Large intestine (tissue), 12 donors: ENCODE measurements at places on chromosomes 1 and 21. TPM values are rescaled to one million over a fixed set of nuclear protein-coding genes. Genes with fewer than 3 reads are reported as not detected.
A peak's percentile ranks its signal among the peaks of the same experiment; 100 is the strongest.

Gene RNF186
- polyA plus RNA-seq = 18.8 TPM

Gene PLA2G2F
- polyA plus RNA-seq = not detected

Gene OR2C3
- 0.10 TPM for polyA plus RNA-seq

Gene ITSN1
- 36.0 TPM for polyA plus RNA-seq

Gene CYP2J2
- polyA plus RNA-seq = 21.3 TPM

Gene MYOC
- 0.60 TPM for polyA plus RNA-seq

Gene USH2A
- 0.06 TPM for polyA plus RNA-seq

Gene ZNF683
- polyA plus RNA-seq = 0.27 TPM

Gene TOE1
- polyA plus RNA-seq = 13.4 TPM

Gene RGS1
- polyA plus RNA-seq = 75.0 TPM

Gene LRRIQ3
- 1.1 TPM for polyA plus RNA-seq

Gene ANKRD35
- 0.93 TPM for polyA plus RNA-seq

Gene SLC44A3
- polyA plus RNA-seq = 70.5 TPM

Gene INSRR
- polyA plus RNA-seq = 0.09 TPM

GRCh38 chr1:60670302-60670701 lies 412.1 kb upstream of the NFIA start:
- DNase-seq = no peak

DNA sequence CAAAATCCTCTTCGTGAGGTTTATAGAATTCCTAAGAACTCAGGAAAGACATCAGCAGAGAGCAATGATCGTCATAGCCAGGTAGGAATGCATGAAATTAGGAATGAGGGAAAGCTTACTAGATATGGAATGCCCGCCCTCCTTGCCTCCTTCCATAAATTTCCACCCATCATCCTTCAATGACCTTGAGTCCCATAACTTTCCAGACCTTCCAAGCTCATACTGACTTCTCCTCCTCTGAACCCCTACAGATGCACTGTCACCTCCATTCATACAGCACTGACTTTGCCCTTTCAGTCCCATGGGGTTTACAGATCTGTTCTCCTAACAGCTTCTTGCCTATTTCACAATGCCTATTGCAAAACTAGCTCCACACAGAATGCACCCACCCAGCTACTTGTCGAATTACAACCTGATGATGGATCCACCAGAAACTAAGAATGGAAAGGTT lies 23.8 kb upstream of the PPP1R15B start:
- peak; percentile 87 for DNase-seq

DNA sequence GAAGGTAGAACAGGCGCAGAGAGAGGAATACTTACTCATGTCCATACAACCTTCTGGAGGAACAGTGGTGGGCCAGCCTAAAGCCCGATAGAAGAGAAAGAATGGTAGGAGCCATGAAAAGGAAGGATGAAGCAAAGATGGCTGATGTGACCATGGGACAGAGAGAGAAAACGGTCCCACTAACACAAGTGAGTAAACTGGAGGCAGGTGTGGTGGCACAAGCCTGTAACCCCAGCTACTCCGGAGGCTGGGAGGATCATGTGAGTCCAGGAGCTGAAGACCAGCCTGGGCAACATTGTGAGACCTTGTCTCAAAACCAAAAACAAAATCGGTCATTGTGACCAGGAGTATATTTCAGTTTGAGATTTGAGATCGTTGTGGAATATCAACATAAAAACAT lies 49.4 kb downstream of the C1orf198 start:
- no peak for DNase-seq

GRCh38 chr1:201842472-201843027 lies 13.6 kb downstream of the IPO9 start:
- DNase-seq = no peak

DNA sequence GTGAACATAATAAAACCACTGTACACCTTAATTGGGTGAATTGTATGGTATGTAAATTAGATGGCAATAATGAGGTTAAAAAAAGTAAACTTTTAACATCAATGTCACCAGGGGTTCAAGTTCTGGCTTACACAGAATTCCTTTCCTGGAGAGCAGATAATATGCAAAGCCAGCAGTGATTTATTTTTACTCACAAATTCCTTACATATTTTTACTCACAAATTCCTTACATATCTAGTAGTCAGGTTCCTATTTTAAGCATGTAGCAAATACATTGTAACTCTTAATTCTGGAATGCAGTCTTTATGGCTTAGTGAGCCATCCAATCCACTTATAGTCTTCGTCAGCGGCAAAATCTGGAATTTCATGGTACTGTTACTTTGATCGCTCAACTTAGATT lies 1.3 kb upstream of the UBE4B start:
- DNase-seq = no peak

DNA sequence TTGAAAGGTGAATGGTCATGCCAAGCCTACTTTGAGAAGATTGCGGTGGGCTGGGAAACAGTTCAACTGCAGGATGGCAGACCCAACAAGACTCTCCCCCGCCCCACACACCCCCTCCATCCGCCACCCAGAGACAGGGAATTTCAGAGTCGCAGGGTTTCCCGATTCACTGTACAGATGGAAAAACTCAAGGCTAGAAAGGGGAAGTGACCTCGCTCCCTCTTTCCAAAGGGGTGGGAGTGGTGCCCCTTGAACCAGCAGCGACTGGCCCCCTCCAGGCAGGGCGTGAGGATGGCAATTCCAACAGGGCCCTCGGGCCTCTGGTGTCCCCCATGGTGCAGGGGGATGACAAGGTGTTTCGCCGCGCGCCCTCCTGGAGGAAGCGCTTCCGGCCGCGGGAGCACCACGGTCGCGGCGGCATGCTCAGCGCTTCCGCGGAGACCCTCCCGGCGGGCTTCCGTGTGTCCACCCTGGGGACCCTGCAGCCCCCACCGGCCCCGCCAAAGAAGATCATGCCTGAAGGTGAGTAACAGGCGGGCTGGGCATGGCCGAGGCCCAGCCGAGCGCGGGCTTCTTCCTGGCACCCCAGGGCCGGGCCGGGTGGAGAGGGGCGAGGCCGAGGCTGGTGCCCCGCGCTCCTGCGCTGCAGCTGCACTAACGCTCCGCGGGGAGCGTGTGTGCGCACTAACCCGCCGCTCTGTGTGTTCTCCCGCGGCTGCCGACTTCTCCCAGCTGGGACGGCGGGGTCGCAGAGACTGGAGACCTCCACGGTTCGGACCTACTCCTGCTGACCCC lies 10.4 kb downstream of the MYOG start:
- peak; percentile 16 for DNase-seq

- no peak for DNase-seq
These were observed 18.7 kb downstream of the HNRNPR start for GRCh38 chr1:23325393-23325792.

DNA sequence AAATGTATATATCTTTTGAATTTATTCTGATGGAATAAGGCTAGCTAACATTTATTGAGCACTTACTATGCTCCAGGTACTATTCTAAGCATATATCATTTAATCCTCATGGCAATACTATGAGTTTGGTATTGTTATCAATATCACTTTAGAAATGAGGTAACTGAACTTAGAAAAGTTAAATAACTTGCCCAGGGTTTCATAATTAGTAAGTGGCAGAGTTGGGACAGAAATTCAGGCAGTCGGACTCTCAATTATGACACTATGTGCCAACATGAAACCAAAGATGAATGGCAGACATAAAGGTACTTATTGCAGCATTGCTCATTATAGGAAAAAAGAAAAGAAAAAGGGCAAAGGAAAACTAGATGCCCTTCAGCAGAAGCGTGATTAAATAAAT lies 48.2 kb downstream of the RAB3GAP2 start:
- no peak for DNase-seq

- DNase-seq = no peak
These were observed 50.7 kb upstream of the KCNE2 start for GRCh38 chr21:34313116-34313515.

DNA sequence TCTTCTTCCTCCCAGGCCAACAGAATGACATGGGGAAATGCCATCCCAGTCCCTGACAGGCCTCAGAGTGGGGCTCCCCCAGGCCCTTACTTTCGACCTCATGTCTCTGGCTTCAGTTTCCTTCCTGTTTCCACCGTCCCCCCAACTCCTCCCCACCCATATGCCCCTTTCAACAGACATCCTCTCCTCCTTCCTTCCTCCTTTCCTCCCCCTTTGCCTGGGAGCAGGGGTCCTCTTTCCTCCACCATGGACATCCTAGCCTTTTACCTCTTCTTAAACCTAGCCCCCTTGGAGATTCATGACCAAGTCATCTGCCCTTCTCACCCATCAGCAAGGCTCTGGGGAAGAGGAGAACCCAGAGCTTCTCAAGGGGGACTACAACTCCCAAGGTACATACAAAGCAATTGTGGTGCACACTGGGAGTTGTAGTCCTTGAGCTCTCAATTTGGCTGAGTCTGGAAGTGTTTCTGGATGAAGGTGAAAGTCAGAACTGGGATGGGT lies 4.0 kb downstream of the ZBTB7B start:
- peak; percentile 44 for DNase-seq

DNA sequence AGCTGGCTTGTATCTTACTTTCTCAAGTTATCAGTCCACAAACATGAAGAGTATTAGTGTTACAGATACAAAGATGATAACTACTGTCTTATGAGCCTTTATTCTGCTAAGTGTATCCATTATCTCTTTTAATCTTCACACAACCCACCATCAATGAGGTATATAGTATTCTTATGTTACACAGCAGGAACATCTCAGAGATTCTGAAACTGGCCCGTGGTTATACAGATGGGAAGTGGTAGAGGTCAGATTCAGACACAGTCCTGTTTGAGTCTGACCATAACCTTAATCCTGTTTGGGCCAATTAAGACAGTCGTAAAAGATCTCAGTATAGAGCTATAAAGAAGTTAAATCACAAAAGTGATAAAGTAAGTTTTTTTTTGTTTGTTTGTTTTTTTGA lies 5.1 kb upstream of the TMEM269 start:
- DNase-seq = no peak

GRCh38 chr1:245205396-245205795 lies 50.6 kb downstream of the KIF26B start:
- no peak for DNase-seq

GRCh38 chr1:199057322-199057721 lies 418.5 kb downstream of the PTPRC start:
- no peak for DNase-seq

- no peak for DNase-seq
These were observed 82.7 kb upstream of the KCTD3 start for GRCh38 chr1:215484171-215484939.

DNA sequence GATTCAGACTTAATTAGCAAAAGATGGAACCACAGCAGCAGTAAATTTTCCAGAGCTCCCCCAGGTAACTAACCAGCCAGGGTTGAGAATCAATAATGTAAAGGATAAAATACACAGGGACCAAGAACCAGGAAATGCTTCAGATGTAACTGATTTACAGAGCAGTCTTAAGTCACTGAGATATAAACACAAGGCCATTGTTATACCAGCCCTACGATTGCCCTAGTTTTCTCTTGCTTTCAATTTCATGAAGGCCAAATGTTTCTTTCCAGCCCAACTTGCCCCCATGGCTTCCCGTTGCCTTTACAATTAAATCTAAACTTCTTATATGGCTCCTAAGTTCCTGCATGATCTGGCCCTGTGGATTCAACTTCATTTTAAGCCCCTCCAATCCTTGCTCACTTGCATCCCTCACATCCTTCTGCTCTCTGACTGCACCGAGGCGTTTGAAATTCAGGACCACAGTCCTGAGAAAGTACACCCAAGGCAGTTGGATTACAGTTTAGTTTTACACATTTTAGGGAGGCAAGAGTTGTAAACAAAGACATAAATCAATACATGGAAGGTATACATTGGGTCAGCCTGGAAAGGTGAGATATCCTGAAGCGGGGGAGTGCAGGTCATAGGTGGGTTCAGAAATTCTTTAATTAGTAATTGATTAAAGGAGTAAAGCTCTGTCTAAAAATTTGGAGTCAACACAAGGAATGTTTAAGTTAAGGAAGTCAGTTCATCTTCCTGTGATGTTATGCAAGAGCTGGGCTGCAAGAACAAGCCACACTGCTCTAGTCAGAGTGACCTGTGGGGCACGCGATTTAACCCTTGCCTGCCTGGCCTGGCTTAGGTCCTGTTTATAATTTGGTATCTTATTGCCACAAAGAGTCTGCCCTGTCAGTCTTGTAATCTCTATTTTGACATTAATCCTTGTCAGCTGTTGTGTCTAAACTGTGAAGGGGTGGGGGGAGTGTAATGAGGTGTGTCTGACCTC lies 69.9 kb upstream of the COG2 start:
- peak; percentile 45 for DNase-seq

- DNase-seq = no peak
These were observed 37.3 kb downstream of the SPATA17 start for GRCh38 chr1:217668351-217668940.

DNA sequence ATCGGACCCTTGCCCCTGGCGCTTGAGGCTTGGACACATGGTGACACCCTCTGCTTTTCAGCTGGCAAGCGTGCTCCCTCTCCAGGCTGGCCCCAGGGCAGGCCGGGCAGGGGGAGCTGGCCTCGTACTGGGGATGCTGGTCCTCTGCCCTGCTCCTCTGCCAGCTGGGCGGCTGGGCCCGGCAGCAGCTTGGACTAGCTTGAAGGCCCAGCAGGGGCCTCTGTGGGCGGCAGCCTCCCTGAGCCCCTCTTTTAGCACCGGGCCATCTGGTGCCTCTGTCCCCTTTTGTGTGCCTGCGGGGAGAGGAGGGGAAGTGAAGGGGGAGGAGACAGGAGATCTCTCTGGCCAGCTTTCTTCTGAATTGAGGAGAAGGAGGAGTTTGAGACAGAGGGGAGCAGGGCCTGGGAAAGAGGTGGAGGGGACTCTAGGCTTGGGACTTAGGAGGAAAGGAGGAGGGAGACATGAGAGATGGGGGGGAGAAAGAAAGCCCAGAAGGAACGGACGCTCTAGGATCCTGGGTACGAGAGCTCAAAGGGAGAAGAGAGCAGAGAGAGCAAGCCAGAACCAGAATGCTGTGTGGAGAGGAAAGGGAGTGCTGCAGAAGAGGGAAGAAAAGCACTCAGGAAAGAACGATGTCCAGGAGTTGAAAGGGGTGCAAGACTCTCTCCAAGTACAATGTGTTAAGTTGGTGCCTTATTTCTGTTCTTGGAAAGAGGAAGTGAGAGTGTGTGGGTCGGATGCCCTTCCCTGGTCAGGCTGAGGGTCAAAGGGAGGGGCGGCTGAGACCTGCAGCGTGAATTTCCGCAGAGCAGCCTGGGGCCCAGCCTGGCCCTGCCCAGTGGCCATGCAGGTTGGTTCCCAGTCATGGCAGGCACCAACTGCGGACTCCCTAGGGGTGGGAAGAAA lies 40.3 kb downstream of the IER5 start:
- DNase-seq = no peak

GRCh38 chr1:29984862-29985605 lies 738.4 kb downstream of the MATN1 start:
- DNase-seq = peak; percentile 79

- no peak for DNase-seq
These were observed 18.3 kb upstream of the ALPL start for GRCh38 chr1:21490774-21491487.

- DNase-seq = peak; percentile 77
These were observed 28.9 kb upstream of the VAV3 start for GRCh38 chr1:107993920-107994319.

GRCh38 chr1:223732993-223733798 lies 20.9 kb downstream of the CAPN2 start:
- no peak for DNase-seq

- no peak for DNase-seq
These were observed 20.7 kb upstream of the WNT4 start for GRCh38 chr1:22163564-22163963.
